HL-60 (cell line): ENCODE measurements at places on chromosomes 12 and 14.

DNA sequence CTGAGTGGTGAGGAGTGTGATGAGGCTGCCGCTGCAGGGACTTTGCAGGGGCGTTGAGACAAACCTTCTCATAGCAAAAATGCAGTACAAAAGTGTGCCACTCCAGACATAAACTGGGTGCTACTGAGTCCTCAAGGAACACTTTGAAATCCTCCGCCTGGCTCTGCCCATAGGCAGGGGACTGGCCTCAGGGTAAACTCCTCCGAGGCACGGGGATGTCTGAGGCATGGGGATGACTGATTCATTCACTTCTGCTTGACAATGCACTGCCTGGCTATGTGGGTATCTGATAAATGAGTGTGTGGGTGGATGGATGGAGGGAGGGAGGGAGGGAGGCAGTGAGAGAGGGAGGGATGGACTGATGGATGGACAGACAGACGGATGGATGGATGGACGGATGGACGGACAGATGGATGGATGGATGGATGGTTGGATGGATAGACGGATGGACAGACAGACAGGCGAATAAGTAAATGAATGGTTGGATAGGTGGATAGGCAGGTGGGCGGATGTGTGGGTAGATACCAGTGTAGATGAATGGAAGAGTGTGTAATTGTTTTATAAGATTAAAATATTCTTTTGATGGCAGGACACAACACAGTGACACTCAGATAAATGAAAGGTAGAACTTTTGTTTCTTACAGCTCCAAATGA is 2.1 kb upstream of the BDKRB2 start:
- no peak for DNase-seq

DNA sequence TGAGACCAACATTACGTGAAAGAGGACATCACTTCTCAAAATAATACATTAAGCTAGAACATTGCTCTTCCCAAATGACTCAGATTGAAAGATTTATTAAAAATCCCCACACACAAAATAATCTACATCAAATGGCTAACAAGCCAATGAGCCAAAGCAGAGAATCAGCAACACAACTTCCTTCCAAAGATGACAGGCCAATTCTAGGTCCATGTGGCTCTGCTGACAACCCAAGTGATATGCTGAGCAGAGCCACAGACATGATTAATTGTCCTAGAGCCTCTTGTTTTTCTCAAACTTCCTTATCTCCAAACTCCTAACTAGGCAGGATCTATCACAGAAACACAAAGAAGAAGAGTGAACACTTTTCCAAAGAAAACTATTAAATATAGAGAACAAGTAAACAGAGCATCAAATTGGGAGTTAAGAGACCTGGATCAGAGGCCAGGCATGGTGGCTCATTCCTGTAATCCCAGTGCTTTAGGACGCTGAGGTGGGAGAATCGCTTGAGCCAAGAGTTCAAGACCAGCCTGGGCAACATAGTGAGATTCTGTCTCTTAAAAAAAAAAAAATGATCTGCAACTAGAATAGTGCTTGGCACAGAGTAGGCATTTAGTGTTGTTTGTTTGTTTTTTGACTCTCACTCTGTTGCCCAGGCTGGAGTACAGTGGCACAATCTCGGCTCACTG is 38.5 kb downstream of the SENP1 start:
- no peak for DNase-seq

- DNase-seq = no peak
Observed at GRCh38 chr12:5505116-5505515, 73.2 kb downstream of the NTF3 start.

- no peak for DNase-seq
Observed at GRCh38 chr12:128269181-128269591, 2.2 kb downstream of the TMEM132C start.

DNA sequence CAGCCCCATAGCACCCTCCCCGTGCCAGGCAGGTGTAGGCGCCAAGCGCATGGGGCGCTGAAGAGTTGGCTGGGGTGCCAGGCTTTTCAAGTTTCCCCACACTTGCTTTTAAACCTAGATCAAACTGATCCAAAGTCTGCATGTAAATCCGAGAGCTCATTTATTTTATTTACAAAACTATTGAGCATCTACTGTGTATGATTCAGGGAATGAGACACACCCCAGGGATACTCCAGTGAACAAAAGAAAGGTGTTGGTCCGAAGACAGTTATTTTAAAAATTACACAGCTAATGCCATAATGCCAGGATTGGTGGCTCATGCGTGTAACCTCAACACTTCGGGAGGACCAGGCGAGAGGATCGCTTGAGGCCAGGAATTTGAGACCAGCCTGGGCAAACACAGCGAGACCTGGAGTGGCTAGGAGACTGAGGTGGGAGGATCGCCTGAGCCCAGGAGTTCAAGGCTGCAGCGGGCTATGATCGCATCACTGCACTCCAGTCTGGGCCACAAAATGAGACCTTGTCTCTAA is 780 bp upstream of the SLC41A2 start:
- DNase-seq = no peak

DNA sequence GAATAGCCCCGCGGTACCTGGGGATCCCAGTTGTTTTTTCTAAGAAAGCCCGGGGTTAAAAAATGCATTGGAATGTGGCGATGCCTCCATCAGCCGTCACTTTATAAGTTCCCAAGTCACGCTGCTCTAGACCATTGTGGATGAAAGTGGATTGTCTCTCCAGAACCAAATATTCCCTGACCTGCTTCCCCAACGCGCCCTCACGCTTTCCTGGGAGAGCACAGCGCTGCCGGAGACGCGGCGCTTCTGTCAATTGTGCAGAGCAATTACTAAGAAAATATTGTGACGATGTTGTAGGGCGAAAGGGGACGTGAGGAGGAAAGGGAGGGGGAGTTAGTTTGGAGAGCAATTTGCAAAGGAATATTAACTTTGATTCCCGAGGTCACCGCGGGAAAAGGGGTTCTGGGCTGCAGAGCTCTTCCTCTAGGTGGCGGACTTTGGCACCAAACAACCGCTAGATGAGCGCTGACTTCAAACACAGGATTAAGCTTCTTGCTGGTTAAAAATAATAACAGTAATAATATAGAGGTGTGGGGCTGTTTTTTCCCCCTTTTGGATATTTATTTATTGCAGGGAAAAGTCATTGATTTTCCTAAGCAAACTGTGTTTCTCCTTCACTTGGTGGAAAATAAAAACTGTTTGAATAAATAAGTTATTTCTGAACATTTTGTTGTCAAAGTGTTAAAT is 9.6 kb upstream of the FOXG1 start:
- DNase-seq = no peak
